ENCODE measurements at places on chromosomes 2 and 18.

DNA sequence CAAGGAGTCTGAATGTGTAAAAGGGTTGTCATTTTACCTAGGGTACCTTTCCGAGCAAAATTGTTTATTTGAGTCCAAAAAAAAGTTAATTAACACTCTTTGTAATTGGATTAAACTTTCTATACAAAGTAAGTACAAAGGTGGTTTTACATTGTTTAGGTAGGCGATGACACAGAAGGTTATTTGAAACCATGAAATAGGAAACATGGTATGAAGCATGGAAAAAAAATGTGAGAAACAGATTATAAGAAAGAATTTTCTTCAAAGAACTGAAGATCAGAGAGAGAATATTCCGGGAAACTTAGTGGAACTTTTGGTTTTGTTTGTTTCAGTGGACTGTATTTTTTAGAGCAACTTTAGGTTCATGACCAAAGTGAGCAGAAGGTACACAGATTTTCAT is 32.7 kb downstream of the CARF start:
- no peak for DNase-seq

- DNase-seq, result peak; percentile 39
These were observed at the start of gene DES for GRCh38 chr2:219418155-219419011. DES (plus strand) TSS chr2:219418377; CDS start chr2:219418463, 86 bp downstream.

DNA sequence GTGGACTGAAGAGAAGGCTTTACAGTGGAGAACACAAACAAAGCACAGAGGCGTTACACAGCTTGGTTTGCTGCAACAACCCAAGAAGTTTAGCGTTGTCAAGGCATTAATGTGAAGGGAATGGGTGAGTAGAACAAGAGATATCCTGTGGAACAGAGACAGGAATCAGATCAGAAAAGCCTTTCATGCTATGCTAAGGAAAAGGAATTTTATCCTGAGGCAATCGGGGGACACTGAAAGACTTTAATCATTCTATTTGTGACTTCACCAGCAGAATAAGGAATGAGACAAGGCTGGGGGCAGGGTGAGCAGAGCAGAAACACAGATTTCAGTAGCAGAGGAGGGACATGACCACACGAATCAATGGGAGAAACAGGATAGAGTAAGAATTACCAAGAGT is 600.7 kb downstream of the IRS1 start:
- no peak for DNase-seq

DNA sequence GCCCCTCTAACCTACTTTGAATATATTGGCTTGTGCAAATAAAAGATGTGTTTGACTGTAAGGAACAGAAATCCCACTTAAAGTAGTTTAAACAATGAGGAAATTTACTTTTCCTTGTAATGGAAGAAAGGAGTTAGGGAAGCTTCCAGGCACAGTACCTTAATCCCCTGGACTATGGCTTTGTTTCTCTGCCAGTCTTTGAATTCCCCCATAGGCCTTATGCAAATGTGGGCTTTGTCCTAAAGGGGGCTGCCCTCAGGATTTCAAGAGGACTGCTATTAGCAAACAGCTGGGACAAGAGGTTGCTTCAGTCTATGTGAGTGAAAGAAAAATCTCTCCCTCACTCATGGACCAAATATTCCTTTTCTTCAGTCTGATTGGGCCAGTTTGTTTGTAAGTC is 255.1 kb upstream of the THSD7B start:
- DNase-seq, result no peak

Measured in amniotic epithelial cell (primary cell).